NCI-H1436 treated with DMSO at 0.1 percent for 48 hours (cell line): ENCODE measurements at places on chromosomes 6 and 20.

DNA sequence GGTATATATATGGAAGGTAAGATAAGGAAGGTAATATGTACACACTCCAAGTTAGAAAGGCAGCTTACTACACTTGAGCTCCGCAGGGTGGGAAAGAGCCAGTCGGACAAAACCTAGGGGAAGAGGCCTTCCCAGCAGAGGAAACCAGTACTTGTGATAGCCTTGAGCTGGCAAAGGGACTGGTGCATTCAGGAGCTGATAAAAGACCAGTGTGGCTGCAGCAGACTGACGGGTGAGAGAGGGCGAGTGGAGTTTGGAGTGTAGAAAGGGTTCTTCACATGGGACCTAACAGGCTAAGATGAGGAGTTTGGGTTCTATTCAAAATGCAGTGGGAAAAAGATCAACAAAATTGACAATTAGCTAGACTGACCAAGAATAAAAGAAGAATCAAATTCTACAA is 49.3 kb upstream of the KIF13A start:
- DNase-seq, result no peak

GRCh38 chr6:116328528-116328903 is 42.2 kb upstream of the DSE start:
- no peak for DNase-seq

- DNase-seq, result no peak
These were observed 20.2 kb upstream of the RALGAPA2 start for GRCh38 chr20:20732641-20733040.

DNA sequence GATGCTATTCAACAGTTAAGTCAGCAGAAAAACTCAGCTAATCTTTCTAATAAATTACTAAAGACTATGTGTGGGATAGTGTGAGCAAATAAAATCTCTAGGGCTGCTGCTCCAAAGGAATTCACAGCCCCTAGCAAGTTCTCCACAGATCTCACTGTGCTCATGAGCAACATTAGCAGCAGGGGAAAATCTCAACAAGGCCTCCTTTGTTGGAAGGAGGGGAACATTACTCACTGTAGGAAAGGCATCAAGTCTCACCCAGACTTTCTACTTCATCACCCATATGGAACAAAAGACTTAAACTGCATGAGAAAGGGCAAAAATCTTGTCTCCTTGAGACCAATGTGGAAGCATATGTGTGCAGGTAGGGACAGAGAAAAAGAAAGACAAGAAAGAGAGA is 726.4 kb upstream of the SLC35B3 start:
- no peak for DNase-seq

GRCh38 chr6:56671160-56671559 is 28.5 kb upstream of the DST start:
- no peak for DNase-seq

- no peak for DNase-seq
These were observed 631 bp downstream of the ULBP2 start for GRCh38 chr6:149942461-149942829.
